ENCODE measurements at places on chromosomes 7 and 10. TPM values are rescaled to one million over a fixed set of nuclear protein-coding genes. Genes with fewer than 3 reads are reported as not detected.

DNA sequence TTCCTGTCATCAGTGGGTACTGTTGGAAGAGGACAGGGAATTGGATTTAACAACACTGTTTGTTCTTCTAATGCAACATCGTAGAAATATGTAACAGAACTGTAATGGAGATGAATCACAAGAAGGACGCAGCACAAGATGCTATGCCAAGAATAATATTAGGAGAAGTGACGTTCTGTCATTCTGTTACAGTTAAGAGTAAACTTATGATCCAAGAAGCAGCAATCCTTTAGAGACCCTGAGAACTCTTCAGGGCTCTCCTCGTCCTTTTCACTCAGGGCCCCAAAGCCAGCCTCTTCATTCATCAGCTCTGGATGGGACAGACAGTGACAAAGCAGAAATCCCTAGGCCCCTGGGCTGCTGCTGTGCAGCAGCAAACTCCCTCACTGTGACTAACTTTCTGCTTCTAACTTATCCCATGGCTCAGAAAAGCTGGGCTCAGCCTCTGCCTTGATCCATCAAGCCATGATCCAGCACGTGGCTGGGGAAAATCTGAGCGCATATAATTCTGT is 8.7 kb upstream of the IL6 start:
- no peak for DNase-seq

DNA sequence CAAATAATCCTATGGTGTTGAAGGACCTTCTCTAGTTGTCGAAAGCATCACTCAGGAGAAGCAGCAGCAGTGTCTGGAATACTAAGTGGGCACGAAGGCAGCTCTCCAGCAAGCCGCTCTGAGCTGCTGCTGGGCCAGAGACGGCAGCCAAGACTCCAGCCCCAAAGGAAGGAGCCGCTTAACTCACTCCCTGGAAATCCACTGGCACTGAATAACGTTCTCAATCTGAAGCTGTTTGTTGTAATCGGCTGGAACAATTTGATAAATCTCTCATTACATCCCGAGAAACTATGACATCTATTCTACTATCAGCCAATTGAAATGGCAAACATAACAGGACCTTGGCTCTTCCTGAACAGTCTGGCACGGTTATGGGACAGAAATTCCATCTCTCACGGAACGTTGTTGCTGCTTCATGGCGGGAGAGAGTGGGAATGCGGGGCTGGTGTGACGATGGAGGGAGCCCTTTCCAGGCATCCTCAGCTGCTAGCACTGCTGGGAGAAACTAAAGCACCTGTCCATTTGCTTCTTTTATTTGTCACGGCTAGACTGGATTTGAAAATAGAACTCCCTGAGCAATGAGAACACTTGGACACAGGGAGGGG is 331.5 kb upstream of the RNF32 start:
- DNase-seq: no peak

Gene TFR2
- 1.6 TPM for total RNA-seq

Gene FRMD4A
- total RNA-seq: 3.0 TPM

Gene JAKMIP3
- total RNA-seq: 2.5 TPM

Gene UNCX
- not detected for total RNA-seq

GRCh38 chr7:54838175-54838910 is 79.3 kb upstream of the SEC61G start:
- no peak for DNase-seq

DNA sequence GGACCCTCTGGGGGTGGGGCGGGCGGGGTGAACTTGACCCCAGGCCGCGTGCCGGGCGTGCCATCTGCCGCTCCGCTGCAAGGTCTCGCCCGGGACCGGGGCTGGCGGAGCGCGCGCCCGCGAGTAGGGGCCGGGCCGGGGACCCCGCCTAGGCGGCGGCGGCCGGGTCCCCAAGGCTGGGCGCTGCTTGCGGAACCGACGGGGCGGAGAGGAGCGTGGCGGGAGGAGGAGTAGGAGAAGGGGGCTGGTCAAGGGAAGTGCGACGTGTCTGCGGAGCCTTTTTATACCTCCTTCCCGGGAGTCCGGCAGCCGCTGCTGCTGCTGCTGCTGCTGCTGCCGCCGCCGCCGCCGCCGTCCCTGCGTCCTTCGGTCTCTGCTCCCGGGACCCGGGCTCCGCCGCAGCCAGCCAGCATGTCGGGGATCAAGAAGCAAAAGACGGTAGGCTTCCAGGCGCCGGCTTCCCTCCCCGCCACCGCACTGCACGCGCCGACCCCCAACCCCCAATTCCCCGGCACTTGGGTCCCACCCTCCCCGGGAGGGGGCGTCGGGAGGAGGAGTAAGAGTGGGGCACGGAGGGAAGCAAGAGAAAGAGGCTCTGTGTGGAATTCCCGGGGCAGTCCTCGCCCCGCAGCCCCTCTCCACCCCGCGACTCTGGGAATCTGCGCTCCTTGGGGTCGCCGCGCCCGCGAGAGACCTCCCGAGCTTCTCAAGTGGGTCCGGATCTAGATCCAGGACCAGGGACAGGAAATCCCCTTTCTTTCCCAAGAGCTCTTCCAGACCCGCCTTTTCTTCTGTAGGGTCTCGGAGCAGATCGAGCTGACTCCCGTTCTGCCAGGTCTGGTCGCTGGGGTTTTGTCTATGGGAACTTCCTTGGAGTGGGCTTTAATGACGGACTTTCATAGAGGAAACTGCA is at the start of gene PAPSS2:
Gene PAPSS2 (plus strand): TSS at position 308 of the 913 bp plus-strand sequence. CDS start 104 bp downstream, at position 412.
- DNase-seq: no peak

Gene PVRIG
- 8.3 TPM for total RNA-seq

DNA sequence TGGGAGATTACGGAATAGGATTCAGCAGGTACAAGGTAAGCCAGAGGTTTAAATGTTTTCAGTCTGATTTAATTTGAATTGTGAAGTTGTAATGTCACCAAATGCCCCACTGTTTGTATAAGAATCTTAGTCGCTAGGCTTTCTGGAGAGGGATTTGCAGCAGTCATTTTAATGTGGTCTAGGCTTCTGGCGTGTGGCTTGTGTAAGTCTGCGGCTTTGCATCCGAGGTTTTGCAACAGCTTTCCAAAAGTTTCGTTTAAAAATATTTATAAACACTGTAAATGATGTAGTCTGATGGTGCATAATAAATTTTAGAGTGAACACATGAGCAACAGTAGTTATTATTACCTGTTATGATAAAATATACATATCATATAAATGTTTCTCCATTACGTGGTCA is 26.1 kb upstream of the BHLHA15 start:
- DNase-seq: no peak

GRCh38 chr10:107631876-107632275 is 467.4 kb upstream of the SORCS1 start:
- DNase-seq: no peak

Gene PRPS1L1
- total RNA-seq: not detected

GRCh38 chr7:44709011-44709915 is 39.4 kb upstream of the ZMIZ2 start:
- no peak for DNase-seq

All from Peyer's patch (tissue), 4 donors.